ENCODE measurements at places on chromosomes 11 and 22. TPM values are rescaled to one million over a fixed set of nuclear protein-coding genes. Genes with fewer than 3 reads are reported as not detected.
A peak's percentile ranks its signal among the peaks of the same experiment; 100 is the strongest.

- H3K4me1 ChIP-seq, result peaks cover 34% of the 10 kb centered on the region
- H3K27me3 ChIP-seq, result no peaks in the 10 kb centered on the region
- no peak overlapping the region for H3K27ac ChIP-seq
- no peak overlapping the region for H3K4me3 ChIP-seq
- no peak for DNase-seq
These were observed 19.1 kb downstream of the TNRC6B start for GRCh38 chr22:40196628-40197360.

The TCF20 gene
- total RNA-seq, result 67.4 TPM

The TRPC6 gene
- total RNA-seq, result 0.09 TPM

GRCh38 chr11:70672991-70673653, 274.8 kb downstream of the CTTN start:
- H3K27me3 ChIP-seq, result no peaks in the 10 kb centered on the region
- H3K4me3 ChIP-seq, result no peak overlapping the region
- DNase-seq, result no peak
- no peak overlapping the region for H3K27ac ChIP-seq
- H3K36me3 ChIP-seq, result no peaks in the 10 kb centered on the region
- peaks cover 4% of the 10 kb centered on the region for H3K4me1 ChIP-seq

The MS4A7 gene
- not detected for total RNA-seq

DNA sequence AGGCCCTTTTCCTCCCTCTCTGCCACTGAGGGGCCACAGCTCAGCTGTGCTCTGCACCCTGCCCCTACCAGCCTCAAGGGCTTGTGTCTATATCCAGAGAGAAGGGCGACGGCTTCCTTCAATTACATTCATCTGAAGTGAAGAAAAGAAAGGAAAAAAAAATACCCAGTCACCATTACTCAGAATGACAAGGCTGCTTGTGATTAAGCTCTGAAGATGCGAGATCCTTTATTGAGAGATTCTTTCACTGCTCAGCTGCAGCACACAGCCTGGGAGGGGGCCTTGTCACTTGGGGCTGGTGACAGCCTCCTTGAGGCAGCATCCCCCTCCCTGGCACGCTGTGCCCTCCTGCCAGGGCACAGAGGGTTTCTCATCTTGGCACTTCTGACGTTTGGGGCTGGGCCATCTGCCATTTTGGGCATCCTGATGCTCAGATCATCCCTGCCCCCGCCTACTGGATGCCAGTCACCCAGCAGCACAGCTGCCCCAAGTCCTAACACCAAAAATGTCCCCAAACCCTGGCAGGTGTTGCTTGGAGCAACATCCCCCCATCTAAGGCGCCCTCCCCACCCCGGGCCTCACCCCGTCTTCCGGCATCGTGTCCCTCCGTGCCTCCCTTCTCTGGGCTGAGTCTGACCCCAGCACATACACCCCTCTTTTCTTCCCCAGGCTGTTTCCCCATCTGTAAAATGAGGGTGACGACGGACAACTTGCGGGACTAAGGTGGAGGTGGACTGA, 1394.7 kb downstream of the BRD1 start:
- no peak overlapping the region for H3K4me3 ChIP-seq
- no peaks in the 10 kb centered on the region for H3K36me3 ChIP-seq
- H3K27me3 ChIP-seq, result no peaks in the 10 kb centered on the region
- no peak for DNase-seq
- no peak overlapping the region for H3K27ac ChIP-seq

The TRIM22 gene
- 21.3 TPM for total RNA-seq

The GGTLC3 gene
- total RNA-seq, result not detected

The BATF2 gene
- not detected for total RNA-seq

The POU2F3 gene
- 1.4 TPM for total RNA-seq

The DGAT2 gene
- total RNA-seq, result 4.4 TPM

DNA sequence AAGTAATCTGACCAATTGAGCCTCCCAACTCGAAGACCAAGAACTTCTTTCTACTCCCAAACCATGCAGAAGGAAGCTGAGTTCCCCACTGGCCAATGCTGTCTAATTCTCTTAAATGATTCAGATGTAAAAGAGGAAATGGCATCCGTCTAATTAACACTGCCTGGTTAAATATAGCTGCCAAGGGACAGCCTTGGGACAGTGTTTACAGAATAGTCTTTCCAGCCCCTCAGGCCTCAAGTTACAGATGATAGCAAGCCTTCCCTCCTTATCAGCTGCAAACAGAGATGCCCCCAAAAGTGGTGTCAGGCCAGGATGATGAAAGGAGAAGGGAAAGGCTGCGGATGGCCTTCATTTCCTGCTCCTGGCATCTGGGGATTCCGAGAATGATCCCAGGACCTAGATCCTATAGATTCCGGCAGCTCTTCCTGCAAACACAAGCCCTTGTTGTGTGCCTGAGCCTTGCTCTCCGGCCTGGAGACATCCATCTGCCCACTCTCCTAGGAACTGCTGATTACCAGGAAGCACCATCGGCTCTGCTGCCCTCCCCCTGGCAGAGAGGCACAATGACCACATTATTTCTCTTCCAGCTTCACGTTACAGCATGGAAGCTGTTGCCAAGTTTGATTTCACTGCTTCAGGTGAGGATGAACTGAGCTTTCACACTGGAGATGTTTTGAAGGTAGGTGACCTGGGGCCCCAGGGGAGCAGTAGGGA, 13.5 kb upstream of the TMA7B start:
- peaks cover 21% of the 10 kb centered on the region for H3K27me3 ChIP-seq
- H3K36me3 ChIP-seq, result no peaks in the 10 kb centered on the region
- no peak for DNase-seq

The SOX10 gene
- total RNA-seq, result 0.99 TPM

The YPEL4 gene
- total RNA-seq, result not detected

GRCh38 chr22:45226503-45227186, 14.0 kb downstream of the KIAA0930 start:
- no peak overlapping the region for H3K4me3 ChIP-seq
- H3K36me3 ChIP-seq, result no peaks in the 10 kb centered on the region
- H3K4me1 ChIP-seq, result peaks cover 21% of the 10 kb centered on the region
- H3K27me3 ChIP-seq, result no peaks in the 10 kb centered on the region
- DNase-seq, result no peak
- no peak overlapping the region for H3K27ac ChIP-seq

DNA sequence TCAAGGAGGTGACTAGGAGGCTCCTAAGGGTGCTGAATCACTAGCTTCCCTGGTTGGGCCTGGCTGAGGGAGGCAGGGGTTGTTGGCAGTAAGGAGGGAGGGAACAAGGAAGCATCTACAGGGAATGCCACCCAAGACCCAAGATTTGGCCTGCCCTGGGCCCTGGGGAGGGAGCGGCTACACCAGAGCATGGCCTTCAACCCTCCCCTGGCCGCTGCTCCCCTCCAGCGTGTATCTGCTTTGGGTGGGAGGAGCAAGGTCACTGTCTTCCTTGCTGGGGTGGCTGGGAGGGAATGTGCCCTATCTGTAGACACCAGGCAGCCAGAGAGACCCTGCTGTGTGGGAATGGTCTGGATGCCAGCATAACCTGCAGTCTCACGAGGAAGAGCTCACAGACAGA, 29.5 kb upstream of the MYEOV start:
- no peaks in the 10 kb centered on the region for H3K27me3 ChIP-seq
- DNase-seq, result no peak
- H3K36me3 ChIP-seq, result no peaks in the 10 kb centered on the region
- no peak overlapping the region for H3K4me3 ChIP-seq
- no peak overlapping the region for H3K27ac ChIP-seq

DNA sequence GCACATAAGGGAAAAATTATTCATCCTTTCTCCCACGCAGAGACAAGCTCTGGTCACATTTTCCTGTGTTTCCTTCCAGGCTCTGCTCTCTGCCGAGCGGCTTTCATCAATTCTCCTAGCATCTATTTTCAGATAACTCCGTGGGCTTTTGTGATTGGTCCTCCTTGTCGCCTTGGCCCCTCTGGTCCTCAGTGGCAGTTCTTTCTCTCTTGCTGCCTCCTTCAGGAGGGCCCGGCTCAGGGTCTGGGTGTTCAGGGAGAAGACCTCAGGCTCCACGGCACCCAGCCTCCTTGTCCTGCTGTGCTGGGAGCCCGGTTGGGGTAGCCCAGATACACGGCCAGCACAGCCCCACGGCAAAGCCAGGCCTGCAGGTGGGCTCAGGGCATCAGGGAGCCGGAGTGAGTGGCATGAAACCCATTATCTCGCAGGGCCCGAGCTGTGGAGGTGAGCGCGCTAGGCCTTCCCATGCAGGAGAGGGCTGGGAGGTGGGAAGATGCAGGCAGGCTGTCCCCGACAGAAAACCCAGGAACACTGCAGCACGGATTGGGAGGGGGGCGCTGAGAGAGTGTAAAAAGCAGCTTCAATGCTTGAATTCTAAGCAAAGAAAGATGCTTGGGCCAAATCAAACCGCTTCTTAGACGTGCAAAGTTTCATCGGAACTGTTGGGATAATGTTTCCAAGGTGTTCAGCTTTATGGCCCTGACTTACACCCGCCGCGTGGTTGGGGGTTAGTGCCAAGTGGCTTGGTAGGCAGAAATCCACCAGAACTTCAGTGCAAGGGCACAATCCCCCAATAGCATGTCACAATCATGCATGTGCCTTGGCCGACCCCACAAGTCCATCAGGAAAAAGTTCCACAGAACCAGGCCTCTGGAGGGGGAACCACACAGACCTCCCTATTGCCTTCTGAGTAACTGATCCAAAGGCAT, 81.9 kb upstream of the WNT7B start:
- no peak overlapping the region for H3K27ac ChIP-seq
- no peaks in the 10 kb centered on the region for H3K4me1 ChIP-seq
- H3K4me3 ChIP-seq, result no peak overlapping the region
- no peaks in the 10 kb centered on the region for H3K36me3 ChIP-seq
- peaks cover 84% of the 10 kb centered on the region for H3K27me3 ChIP-seq
- no peak for DNase-seq

DNA sequence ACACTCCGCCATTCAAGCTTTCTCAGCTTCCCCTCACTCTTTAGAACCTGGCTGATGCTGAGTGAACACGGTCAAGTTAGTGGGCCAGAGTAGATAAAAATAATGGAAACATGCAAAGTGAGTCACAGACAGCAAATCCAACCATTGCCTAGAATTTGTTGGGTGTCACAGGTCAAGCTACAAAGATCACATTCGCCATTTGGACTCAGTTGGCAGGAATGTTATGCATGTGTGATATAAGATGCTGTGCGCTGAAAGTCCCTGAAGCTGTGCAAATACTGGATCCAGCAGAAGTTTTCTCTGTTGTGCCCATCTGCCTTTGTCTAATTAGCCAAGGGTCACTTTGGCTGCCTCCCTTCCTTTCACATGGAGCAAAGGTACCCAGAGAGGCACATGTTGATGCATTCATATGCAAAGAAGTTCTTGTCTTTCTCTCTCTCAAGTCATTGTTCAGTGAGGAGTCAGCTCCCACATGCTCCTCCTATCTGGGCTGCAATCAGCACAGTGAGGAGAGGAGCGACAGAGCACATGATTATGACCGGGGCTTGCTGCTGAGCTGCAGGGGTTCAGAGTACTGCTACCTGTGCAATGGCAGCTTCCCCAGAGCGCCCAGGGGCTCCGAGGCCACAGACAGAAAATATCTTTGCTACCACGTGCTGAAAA, 39.7 kb downstream of the FLI1 start:
- H3K4me1 ChIP-seq, result peaks cover 45% of the 10 kb centered on the region
- DNase-seq, result peak; percentile 81
- H3K27ac ChIP-seq, result no peak overlapping the region
- no peaks in the 10 kb centered on the region for H3K36me3 ChIP-seq
- peaks cover 31% of the 10 kb centered on the region for H3K27me3 ChIP-seq

DNA sequence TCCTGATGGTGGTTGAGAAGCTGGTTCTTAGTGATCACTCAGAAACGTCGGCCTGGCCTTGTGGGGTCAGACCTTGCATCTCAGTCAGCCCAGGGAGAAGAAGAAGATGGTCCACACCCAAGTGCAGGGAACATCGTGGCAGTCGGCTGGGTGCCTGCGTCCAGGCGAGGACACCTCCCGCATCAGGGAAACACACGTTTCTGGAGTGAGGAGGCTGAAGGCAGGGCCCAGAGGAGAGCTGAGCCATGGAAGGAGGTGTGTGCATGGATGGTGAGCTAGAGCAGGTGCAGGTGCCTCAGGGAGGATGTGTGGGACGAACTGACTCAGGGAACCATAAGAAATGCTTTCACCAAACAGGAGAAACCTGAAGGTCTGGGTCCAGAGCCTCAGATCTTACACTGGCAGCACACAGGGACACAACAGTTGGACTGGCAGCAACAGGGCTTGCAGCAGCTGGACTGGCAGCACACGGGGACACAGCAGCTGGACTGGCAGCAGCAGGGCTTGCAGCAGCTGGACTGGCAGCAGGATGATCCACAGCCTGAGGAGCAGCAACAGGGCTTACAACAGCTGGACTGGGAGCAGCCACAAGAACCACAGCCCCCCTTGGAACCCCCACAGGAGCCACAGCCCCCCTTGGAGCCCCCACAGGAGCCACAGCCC, 632 bp downstream of the KRTAP5-2 start:
- no peak for DNase-seq
- peaks cover 79% of the 10 kb centered on the region for H3K27me3 ChIP-seq
- no peak overlapping the region for H3K27ac ChIP-seq

DNA sequence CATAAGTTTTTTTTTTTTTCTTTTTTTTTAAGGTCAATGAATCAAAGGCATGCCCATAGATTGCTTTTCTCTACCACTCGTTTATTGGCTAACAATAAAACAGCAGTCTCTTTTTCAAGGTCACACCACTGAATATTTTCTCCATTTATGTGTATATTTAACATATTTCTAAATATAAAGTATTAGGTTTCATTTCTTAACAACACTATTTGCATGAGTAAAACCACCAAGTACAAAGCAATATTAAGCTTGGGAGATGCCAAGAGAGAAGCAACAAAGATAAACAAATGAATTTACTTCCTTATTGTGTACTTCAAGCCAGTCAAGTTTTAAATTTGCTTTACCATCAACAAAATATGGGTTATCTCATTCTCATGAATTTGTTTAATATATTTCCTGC, 708.9 kb upstream of the CCDC179 start:
- H3K4me3 ChIP-seq, result no peak overlapping the region
- H3K27ac ChIP-seq, result no peak overlapping the region
- no peaks in the 10 kb centered on the region for H3K36me3 ChIP-seq

DNA sequence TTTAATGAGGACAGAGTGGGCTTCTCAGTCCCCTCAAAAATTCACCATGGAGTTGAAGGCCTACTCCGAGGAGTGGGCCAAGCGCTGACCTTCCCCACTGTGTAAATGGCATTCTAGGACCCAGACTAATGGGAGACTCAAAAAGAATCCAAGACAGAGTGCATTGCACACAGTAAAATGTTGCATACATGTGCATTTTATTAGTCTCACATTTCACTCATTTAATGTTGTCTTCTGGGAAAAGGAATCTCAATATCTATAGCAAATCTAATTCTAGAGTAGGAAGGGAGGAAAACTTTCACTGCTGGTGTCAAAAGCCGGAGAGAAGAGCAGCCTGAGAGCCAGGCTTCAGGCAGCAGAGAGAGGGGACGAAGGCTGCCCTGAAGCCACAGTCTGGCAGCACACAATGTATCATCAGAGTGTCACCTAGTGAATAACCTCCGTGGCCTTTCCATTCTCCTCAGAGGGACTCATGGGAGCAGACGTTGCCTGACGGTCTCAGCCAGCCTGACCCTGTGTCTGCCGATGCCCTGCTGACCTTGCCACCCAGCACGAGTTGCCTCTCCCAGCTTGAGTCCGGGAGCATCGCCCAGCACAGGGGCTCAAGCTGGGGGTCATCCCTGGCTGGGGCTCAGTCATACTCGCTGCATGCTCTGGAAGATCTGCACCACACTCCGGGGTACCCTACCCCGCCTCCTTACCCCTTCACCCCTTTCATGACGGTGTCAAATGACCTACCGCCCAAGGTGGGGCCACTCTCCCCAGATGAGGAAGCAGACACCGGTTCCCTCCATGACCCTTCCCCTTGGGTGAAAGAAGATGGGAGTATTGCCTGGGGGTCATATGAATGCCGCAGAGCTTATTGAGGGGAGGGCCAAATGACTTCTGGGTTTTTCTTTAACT, 12.9 kb upstream of the POU2AF3 start:
- peaks cover 6% of the 10 kb centered on the region for H3K4me1 ChIP-seq
- DNase-seq, result no peak
- H3K4me3 ChIP-seq, result no peak overlapping the region
- H3K27ac ChIP-seq, result no peak overlapping the region
